T-helper 1 cell (primary cell): ENCODE measurements at places on chromosomes 7 and 10.

DNA sequence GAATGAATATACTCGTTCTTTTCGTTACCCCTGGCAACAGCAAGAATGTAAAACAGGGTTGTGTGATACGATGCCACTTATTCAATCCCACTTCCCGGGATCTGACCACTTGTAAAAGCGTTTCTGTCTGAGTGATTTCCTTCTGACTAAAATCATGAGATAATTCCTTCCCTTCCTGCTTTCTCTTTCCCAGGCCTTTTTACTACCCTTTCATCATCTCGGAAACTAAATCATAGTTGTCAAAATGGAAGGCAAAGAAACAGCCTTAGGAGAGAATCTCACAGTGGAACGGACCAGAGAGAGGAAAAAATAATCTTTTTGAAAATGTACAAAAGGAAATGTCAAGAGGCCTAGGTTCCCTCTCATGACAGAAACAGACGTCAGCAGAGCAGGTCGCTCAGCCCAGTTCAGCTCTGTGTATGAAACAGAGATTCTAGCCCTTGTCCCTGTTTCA, 29.8 kb downstream of the DIP2C start:
- DNase-seq: no peak

GRCh38 chr10:63438506-63439498, 27.0 kb downstream of the JMJD1C start:
- no peak for DNase-seq

GRCh38 chr7:259751-260405, 30.1 kb upstream of the FOXL3 start:
- no peak for DNase-seq

DNA sequence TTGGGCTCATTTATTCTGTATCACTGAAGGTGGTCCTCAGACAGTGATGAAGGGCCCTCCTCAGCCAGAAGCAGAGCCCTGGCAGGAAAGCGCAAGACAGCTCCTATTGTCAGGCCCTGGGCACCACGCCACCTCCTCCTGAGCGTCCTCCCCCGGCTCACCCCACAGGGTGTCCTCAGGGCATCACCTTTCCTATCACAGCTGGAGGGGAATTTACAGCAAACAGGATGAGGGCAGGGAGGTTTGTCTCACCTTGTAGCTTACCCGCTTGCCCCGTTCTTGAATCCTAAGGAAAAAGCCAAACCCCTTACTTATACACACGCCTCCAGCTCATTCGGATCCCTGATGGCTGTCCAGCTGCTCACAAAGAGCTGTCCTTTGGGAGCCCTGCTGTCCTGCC, 50.2 kb upstream of the LANCL2 start:
- DNase-seq: no peak

DNA sequence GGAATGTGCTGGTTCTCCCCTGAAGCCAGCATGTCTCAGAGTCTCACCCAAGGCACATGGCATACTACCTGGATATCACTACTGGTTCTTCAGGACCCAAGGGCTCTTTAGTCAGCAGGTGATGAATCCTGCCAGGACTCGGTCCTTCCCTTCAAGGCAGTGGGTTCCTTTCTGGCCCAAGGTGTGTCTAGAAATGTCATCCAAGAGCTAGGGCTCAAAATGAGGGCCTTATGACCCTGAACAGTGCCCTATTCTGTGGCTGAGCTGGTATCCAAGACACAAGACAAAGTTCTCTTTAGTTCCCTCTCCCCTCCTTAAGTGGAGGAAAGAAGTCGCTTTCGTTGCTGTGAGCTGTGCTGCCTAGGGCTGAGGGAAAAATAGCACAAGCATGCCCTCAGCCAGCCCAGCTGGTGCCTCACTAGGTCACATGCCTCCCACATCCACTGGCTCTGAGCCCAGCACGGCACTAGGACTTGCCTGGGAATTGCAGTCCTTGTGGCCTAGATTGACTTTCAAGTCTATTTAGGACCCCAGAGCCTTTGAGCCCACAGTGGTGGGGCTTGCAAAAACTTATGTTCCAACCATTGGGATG, 106.0 kb downstream of the BMS1 start:
- DNase-seq: no peak

DNA sequence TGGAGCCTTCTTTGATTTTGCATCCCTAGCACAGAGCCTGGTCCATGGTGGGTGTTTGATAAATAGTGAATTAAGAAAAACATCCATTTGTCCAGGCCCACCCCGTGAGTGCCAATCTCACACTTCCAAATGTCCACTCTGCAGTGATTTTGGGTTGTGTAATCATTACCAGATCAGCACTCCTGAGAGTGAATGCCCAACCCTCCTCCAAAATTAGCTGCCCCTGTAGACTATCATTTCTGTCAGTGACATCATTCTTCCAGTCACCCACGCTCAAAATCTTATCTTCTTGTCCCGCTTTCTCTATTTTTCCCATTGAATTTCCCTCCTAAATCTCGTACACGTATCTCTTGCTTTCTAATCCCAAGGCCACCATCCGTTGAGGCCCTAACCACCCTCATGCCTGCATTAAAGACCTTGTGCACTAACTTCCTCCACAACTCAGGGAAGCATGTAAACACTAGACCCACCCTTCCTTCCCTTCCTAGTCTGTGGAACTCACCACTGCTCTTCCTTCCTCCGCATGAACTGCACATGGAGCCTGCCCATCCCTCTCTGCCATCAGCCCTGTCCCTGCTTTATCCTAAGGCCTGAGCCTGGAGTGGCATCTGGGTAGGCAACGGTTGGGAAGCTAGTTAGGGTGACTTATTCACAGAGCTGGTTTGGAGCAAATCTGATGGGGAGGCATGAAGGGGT, 32.8 kb downstream of the PIK3AP1 start:
- DNase-seq: no peak

DNA sequence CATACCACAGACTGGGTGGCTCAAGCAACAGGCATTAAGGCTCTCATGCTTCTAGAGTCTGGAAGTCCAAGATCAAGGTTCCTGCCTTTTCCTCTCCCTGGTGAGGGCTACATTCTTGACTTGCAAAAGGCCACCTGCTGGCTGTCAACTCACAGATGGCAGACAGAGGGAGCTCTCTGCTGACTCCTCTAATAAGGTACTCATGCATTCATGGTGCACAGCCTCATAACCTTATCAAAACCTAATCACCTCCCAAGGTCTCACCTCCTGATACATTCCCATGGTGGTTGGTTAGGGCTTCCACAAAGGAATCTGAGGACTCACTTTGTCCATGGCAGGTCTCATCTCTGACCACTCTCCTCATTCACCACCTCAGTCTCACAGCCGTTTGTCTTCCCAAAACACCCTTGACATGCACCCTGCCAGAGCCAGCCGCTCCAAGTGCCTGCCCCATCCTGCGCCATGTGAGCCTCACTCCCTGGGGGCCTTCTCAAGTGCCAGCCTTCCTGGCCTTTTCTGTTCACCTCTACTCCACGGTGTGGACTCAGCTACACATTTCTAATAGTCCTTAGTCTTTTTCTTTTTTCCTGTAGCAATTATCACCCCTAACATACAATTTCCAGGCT, 400.3 kb upstream of the ADARB2 start:
- no peak for DNase-seq

DNA sequence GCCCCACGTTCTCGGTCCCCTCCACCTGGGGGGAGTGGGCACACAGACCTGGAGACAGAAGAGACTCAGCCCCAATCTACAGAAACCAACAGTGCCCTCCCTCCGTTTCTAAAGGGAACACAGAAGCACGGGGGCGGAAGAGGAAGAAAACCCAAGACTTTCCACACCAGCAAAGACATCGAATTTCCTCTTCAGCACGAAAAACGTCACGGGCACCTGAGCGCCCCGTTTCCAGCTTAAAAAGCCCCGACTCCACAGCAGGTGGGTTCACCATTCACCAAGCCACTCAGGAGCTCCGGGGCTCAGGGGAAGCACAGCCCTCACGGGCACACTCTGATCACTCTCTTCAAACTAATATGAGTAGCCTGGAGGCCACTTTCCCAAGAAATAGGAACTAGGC, 19.6 kb downstream of the NUDT1 start:
- no peak for DNase-seq

- no peak for DNase-seq
Measured at GRCh38 chr7:23211589-23211988, 29.7 kb downstream of the NUP42 start.

- no peak for DNase-seq
Measured at GRCh38 chr7:2631946-2632732, at the start of gene TTYH3. Gene TTYH3, plus strand, starts transcription at chr7:2631986. Its CDS starts 170 bp downstream, at chr7:2632156.

GRCh38 chr7:105816266-105816843, 60.0 kb downstream of the ATXN7L1 start:
- no peak for DNase-seq

DNA sequence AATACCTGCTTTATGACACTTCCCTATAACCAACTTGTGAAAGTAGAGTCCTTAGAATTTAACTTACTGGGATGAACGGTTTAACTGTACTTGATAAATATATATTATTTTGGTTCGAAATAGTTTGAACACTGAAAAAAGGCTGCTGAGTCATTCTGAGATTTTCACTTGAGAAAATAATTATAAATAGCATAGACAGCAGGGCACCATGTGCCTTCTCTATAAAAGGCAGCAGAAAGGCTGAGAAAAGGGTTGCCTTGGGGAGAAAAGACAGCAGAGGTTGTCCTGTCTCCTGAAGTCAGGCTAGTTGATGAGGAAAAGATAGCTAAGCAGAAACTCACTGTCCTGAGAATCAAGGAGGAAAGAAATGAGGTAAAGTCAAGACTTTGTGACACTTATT, 92.4 kb downstream of the CTTNBP2 start:
- no peak for DNase-seq

DNA sequence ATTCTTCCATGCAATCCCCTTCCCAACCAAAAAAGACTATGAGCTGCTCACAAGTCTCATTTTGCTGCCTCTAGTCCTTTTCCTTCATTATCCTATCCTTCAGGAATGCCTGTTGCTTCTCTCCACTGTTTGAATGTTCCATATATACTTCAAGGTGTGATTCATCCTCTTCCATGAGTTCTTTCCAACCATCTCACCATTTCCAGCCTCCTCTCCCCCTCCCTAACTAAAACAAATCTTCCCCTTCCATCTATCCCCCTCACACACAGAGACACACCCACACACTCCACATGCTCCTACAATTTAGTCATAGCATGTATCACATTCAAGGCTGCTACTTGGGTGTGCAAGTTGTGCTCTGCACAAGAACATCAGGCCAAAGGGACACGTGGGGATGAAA, 254.3 kb downstream of the DYNC1I1 start:
- DNase-seq: no peak

DNA sequence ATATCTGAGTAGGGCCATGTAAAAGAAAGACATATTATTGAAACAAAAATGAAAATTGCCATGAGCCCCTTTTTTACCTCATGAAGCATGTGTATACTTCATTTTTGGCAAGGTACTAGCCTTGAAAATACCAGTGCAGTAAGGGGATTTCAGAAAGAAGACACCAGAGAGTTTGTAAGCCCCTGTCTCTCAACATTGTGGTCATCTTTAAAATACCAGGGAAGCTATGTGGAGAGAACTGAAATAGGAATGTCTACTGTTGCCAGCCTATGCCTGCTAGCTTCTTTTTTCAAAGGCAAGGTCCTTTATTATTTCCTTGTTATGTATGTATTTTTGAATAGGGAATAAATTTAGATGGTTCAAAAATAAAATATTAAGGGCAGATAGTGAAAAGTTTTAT, 57.8 kb downstream of the CASD1 start:
- no peak for DNase-seq
